ENCODE measurements at places on chromosomes 2 and 18.

GRCh38 chr2:239959059-239959971 lies 65.8 kb downstream of the NDUFA10 start:
- DNase-seq: no peak

DNA sequence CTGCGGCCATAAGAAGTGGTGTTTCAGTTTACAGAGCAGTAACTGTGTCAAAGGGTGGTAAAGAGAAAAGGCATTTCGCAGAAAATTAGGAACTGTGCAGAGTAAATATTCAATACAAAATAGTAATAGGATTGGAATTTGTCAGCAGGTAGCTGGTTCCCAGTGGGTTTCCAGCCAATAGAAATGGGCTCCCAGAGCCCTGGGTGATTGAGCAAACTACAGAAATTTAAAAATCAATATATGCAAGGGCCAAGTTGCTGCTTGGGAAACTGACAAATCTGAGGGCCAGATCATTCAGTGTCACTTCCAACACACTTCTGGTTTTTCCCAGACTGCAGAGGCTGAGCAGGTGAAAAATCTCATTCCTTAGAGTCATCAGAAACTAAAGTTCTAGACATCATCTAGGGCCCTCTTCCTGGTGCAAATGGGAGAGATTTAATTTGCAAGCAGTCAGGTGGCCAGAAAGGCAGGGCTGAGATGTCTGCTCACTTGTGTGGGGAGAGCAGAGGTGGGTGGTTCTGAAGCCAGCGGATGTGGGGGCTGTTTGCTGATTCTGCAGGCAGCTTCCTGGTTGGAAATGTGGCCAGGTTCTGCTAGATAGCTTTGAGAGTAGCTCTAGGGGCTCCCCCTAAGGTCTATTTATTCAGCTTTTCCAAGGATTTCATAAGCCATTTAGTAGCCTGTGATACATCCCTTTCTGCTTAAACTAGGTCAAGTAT lies 182.4 kb downstream of the NCK2 start:
- DNase-seq: no peak

DNA sequence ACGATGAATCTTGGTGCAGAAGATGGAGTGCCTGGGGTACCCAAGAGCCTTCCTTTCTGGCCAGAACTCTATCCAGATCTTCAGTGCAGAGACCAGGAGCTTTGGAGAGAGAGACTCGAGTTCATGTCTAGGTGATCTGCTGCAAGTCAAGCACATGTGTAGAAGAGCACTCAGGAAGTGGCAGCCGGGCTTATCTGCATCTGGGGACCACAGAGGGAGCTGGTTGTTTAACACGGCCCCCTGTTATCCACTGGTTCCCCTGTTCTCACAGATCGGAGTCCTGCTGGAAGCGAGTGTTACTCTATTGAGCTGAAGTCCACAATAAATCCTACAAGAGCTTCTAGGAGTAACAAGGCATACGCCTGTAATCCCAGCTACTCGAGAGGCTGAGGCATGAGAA lies 128.3 kb downstream of the ACOXL start:
- no peak for DNase-seq

DNA sequence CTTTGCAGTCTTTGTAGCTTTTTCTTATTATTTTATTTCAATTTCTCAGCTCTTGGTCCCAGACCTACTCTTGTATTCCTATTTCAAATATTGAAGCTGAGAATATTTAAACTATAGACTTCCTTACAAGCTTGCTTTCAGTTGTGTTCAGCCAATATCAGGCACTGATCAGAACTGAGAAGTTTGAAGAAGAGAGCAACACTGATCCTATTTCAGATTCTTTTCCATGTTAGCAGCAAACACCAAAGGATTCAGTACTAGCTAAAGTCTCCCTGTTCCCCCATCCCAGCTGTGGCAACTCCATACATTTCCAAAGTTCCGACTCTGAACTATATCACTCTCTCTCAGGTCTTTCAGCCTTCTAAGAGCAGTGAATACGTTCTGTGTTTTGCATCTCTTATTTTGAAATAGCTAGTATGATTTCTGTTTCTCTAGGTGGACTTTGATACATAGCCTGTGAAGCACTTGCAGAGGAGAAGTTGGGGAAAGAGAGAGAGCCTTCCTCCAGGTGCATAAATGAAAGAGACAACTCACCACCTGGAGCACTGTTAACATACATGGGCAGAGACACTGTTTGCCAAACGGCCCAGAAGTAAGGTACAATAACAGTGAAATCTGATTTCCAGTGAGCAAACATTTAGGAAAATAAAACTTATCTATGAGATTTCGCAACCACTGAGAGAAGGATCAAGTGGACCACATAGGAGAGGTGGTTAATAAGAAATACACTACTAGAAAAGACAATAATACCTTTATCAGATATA lies 135.0 kb upstream of the ZNF804A start:
- DNase-seq: no peak

DNA sequence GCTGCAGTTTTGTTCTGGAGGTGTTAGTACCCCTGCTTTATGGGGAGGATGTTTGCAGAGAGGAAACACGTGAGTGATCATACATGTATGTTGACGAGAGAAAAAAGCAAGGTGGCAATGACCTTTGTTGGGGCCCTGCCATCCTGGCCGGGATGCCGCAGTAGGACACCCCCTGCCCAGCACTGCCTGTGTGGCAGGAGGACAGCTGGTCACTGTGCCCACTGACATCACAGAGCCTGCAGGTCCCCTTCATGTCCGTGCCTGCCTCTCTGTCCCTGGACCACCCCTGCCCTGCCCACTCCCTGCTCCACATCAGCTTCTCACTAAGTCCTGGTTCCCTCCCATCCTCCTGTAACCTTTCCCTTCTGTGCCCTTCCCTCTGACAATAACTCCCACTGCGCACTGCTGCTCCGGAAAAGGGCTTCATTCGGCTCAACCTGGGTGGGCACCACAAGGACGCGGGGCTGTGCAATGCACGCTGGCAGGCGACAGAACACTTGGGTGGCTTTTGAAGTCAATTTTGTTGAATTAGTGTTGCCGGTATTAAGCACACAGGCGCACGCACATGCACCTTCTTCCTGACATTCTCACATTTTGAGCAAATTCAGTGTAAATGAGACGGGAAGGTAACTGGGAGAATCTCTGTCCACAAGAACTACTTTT lies 51.5 kb upstream of the TWIST2 start:
- no peak for DNase-seq

DNA sequence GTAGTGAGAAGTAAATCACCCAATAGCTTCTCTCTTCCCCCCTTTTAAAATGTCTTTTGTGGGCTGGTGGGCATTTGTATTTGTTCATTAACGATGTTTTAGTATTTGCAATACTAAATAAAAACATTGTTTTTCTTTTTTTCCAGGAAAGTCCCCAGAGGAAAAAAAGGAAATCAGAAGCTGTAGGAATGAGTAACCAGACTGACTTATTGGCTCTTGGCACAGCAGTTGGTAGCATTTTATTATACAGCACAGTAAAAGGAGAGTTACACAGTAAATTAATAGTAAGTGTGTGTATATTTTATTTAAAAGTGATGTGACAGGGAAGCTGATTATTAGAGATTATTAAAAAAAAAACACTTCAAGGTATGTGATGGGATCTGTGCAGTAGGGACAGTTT lies 7.4 kb downstream of the WDR43 start:
- DNase-seq: no peak

DNA sequence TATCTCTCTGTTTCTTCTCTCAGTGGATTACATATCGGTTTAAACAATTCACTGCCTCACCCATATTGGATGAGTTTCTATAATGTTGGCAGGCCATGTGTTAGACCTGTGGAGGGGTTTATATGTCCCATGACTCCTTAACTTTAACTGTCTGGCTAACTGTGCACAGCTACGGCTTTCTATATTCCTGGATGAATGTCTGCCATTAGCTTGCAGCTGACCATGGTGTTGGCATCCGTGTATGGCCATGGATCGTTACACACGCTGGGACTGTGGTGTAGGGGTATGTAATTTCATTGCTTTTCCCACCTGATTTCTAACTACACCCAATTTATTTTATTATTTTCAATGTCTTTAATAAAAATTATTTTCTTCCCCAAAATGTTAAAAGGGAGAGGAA lies 3.3 kb upstream of the TANC1 start:
- DNase-seq: no peak

Measured in stimulated activated CD4-positive, alpha-beta T cell treated with anti-CD3 and anti-CD28 coated beads, TNF-alpha, amount 100 ng/mL, for 4 hours (primary cell).